ENCODE measurements at places on chromosomes 7 and 10.

DNA sequence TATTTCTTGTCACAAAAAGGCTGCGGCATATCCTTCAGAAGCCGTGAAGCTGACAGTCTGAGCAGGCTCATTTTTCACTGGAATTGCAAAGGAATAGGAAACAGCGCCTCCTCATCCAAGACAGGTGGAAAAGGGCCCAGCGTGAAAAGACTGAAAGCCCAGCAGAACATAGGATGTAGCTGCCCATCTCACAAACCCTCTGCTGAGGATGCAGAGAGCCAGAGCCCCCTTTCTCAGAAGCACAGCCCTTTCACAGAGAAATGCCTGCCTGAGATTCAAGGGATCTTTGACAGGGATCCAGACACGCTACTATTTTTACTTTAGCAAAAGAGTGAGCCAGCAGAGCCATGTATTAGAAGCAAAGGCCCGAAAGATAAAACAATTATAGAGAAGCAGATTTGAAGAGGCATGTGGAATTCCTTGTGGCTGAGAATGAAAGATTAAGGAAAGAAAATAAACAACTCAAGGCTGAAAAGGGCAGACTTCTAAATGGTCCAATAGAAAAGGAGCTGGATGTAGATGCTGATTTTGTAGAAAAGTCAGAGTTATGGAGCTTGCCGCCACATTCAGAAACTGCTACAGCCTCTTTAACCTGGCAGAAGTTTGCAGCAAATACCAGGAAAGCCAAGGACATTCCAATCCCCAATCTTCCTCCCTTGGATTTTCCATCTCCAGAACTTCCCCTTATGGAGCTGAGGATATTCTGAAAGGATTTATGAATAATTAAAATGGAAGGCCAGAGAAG, 36.9 kb downstream of the GDI2 start:
- no peak for DNase-seq

- DNase-seq: no peak
Observed at GRCh38 chr7:71657386-71657785, 525.4 kb downstream of the GALNT17 start.

- no peak for DNase-seq
Observed at GRCh38 chr7:134255814-134256213, 60.9 kb downstream of the SLC35B4 start.

DNA sequence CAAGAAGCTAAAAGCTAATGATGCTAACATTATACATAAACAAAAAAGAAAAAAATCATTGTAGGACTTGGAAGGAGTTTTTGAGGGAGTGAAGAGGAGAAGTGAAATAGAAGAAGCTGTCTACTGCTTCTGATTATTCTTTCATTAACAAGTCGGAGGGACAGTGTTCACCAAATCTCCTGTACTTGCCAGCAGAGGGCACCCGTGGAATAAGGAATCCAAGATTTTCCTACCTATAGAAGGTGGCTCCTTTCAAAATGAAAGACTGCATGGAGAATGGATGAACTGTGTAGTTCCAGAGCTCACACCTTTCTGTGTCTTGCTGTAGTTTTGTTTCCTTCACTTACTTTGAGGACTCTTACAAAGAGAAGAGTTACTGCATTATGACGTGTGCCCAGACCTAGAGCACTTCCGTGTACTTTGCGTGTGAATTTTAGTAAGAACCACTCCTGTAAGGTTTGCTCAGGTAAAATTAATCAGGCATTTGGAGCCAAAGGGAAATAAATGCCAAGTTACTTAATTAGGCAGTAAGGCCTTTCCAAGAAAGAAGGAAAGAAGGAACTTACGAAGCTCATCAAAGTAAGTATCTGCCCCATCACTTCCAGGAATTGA, 145.1 kb downstream of the SEMA3D start:
- no peak for DNase-seq

- no peak for DNase-seq
Observed at GRCh38 chr10:13247784-13248183, 13.6 kb upstream of the UCMA start.

DNA sequence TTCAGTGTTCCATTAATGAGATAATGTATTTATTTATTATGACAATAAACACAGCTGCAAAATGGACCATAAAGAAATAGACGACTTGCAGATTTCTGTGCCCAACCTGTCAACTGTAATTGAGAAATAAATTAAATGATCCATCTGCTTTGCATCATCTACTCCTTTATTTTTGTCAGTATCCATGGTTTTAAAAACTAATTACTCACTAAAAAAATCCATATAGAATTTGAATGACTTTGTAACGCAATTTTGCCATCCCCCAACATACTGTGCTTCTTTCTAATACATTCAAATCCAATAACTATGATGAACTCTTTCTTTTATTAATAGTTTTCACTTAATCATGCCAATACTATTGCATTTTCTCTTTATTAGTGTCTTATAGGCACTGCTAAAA, 388.5 kb upstream of the SORCS1 start:
- no peak for DNase-seq

DNA sequence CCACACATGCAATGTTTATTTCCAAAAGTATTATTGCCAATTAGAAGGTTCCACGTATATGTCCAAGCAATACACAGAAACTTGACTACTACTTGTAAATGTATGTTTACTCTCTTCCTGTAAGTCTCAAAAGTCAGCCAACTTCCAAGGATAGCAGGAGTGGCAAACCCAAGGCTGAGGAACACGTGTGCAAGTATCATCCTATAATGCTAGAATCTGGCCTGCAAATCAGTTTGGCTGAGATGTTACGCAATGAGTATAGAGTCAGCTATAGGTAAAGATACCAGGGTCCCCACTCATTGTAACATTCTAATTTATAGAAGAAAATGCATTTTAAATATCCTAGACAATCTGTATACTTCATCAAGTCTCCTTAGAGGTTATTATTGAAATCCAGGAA, 34.7 kb downstream of the CYTH3 start:
- no peak for DNase-seq

DNA sequence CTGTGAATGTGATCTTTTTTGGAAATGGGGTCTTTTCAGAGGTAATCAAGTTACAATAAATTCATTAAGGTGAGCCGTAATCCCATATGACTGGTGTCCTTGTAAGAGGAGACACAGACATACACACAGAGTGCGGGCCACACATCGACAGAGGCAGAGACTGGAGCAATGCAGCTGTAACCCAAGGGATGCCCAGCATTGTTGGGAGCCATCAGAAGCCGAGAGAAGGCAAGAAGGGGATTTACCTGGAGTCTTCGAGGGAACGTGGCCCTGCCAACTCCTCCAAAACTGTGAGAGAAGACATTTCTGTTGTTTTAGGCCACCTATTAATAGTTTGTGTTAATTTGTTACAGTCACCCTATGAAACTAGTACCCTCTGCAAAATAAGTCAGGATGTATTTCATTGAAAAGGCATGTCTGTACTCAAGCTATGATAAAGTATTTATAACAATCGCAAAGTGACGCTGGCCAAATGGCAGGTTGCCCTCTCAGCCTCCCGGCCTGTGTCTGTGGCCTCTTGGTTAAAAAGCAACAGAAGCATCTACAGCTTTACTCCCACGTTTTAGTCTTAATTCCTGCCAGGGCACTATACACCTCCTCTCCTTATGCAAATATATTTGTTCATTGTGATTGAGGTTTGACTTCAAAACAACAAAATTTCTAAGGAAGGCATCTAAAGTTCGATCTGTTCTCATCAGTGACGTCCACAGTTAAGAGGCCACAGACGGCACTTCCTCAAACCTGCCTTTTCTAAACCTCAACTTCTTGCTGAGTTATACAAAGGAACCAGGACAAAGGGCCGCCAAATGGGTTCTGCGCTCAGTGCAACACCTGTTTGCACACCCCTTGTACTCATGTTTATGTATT, 46.8 kb downstream of the HIPK2 start:
- no peak for DNase-seq

DNA sequence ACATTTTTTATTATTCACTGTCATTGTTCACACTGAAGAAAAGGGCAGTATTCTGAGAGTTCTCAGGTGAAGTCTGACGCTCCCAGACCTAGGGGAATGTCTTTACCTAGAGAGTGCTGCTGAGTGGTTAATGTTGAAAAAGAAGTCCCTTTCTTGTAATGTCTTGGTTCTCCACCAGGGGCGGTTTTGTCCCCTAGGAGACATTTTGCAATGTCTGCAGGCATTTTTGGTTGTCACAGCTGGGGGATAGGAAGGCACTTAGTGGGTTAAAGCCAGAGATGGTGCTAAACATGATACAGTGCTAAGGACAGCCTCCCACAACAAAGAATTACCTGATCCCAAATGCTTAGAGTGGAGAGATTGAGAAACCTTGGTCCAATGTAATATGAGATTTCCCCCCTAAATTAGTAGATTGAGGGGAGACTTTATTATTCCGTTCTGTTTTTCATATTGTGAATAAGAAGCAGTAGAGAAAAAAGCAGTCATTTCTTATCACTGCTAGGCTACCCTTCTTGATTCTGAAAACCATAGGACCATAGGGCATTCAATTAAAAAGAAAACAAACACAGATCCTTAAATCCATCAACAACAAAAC, 13.1 kb downstream of the UMAD1 start:
- no peak for DNase-seq

DNA sequence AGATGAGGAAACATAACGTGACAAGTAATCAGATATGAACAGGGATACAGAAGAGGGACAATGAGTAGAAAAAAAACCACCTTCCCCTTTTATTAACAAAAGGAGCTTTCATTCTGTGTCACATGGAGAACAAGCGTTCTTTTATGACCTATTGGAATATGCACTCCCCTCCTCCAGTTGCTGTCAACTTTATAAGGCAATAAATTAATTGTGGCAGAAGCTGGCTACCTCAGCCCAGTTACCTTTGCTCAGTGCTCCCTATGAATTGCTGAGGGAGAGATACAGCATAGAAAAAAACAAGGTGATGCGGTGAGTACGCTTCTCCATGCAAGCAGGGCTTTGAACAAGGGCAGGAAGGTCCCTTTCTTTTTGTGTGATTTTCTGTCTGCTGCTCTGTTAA, at the start of gene MGAM2:
Gene MGAM2 (plus strand): TSS at position 220 of the 400 bp plus-strand sequence. CDS start 5,156 bp downstream, outside the sequence.
- no peak for DNase-seq

DNA sequence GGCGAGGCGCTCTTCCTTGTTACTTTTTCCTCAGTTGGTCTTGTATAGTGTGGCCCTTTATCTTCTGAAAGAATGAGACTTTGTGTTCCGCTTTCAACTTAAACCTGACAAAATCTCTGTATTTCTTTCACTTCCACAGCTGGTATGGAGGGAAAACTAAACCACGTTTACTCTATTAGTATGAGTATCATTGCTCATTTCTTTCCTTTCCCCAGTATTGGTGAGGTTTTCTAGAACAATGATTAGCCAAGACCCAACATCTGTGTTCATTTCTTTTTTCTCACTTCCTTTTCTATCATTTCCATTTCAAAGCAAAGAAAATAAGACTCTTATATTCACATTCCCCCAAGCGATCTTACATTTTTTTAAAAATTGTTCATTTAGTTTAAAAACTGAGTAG, 165.3 kb downstream of the PAXIP1 start:
- DNase-seq: no peak

DNA sequence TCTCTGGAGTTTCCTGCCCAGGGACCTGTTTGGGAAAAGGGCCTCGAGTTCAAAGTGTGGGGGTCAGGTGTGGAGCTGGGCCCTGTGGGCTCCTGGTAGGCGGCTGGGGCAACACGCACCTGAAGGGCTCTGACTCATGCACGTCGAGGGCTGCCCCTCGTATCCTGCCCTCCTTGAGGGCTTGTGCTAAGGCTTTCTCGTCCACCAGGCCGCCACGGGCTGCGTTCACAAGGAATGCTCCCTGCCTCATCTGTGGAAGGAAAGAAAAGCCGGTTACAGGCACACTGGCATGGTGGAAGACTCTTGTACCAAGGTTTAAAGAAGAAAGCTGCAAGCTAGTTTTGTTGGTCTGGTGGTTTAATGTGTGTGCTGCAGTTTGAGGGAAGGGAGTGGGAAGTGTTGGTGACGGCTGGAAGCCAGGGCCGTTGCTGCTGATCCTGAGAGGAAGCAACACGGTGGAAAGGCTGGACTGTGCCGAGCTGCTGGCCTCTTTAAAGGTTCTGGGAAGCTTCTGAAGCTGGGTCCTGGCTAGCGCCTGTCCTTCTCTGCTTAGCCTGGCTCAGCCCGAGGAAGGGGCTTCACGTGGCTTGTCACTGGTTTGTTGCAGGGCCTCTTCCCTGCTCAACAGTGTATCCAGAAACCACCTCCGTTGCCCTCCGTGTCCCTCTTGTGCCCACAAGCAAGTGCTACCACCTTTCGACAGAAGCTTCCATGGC, 52.0 kb downstream of the ZRANB1 start:
- DNase-seq: no peak

- DNase-seq: no peak
Observed at GRCh38 chr10:123748711-123749110, 82.6 kb downstream of the GPR26 start.

GRCh38 chr7:9231630-9232121, 798.3 kb downstream of the NXPH1 start:
- no peak for DNase-seq

- DNase-seq: no peak
Observed at GRCh38 chr10:121062115-121062514, 211.0 kb downstream of the WDR11 start.

DNA sequence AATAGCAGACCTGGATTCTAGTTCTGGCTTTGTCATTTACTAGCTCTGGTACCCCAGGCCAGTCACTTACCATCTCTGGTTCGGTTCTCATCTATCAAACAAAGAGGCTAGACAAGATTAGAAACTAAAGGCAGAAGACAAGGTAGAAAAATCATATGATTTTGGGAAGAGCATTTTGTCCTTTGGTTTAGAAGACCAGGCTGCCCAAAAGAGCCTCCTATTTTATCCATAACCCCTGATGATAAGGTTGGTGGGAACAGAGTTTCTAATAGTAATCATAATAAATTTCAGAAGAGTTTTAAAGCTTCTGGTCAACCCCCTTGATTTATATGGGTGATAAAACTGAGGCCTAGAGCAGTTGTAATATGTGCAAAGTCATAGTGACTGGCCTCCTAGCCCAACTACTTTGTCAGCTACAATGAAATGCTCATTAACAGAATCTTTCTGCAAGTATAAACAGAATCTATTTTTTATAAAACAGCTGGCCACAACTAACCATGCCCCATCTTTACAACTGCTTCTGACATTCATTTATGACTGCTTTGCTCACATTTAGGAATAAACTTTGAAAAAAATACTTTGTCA, 23.4 kb downstream of the COX15 start:
- no peak for DNase-seq

DNA sequence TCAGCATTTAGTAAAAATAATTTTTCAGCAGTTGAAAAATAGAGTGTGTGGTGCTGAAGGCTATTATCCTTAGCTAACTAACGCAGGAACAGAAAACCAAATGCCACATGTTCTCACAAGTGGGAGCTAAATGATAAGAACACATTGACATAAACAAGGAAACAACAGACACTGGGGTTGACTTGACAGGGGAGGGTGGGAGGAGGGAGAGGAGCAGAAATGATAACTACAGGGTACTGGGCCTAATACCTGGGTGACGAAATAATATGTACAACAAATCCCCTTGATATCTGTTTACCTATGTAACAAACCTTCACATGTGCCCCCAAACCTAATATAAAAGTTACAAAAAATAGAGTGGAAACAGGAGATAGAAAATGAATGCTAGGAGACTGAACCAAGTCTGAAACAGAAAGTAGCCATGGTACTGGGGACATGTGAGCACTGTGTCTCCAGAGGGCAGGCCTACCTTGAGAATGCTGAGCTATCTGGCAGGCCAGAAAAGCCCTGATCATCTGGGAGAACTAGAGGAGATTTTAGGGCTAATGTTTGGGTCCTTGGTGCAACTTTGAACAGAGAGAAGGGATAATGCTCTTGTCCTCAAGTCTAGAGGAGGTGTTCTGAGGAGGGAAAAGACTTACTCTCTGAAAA, 4.7 kb upstream of the EFCAB10 start:
- no peak for DNase-seq

Measured in activated T-cell treated with anti-CD3 and anti-CD28 coated beads for 1 hour (primary cell).